Stimulated activated CD8-positive, alpha-beta memory T cell treated with anti-CD3 and anti-CD28 coated beads, Interleukin-12 subunit alpha, Interleukin-12 subunit beta, amount 100 ng/mL, for 4 hours (primary cell): ENCODE measurements at places on chromosomes 7 and 10.

GRCh38 chr7:23205577-23205908 is 23.7 kb downstream of the NUP42 start:
- no peak for DNase-seq

DNA sequence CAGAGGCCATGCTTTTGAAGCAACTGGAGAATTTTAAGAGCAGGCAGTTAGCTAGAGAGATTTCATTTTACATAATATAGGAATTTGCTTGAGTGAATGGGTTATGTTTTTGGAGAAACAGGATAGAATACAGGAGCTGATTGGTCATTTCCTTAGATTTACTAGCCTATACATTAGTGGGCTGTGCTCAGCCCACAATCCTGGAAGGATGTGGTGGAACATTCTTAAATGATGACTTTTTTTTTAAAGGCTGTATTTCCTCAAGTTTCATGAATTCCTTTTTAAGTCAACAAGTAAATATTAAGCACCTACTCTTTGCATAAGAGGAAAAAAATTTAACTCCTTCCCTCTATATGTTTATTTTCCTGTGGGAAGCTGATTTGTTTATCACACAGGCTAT is 314.4 kb upstream of the BMPER start:
- no peak for DNase-seq

- DNase-seq: no peak
Measured at GRCh38 chr10:69486922-69487730, 35.9 kb downstream of the TSPAN15 start.

- no peak for DNase-seq
Measured at GRCh38 chr10:129758207-129759021, 205.7 kb downstream of the EBF3 start.

- DNase-seq: no peak
Measured at GRCh38 chr7:43640679-43641078, 57.8 kb downstream of the STK17A start.

DNA sequence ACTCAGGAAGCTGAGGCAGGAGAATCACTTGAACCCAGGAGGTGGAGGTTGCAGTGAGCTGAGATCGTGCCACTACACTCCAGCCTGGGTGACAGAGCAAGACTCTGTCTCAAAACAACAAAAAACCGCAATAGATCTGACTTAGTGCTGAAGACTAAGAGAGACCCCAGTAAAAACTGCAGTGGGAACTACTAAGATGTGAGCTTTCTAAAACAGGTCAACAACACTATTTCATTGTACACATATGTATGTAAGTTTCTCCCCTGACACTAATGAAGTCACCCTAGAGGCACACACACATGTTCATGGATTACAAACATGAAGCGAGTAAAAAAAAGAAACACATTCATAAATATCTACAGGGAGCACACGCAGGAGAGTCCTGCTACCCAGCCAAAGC is 68.3 kb downstream of the PDE1C start:
- DNase-seq: no peak

DNA sequence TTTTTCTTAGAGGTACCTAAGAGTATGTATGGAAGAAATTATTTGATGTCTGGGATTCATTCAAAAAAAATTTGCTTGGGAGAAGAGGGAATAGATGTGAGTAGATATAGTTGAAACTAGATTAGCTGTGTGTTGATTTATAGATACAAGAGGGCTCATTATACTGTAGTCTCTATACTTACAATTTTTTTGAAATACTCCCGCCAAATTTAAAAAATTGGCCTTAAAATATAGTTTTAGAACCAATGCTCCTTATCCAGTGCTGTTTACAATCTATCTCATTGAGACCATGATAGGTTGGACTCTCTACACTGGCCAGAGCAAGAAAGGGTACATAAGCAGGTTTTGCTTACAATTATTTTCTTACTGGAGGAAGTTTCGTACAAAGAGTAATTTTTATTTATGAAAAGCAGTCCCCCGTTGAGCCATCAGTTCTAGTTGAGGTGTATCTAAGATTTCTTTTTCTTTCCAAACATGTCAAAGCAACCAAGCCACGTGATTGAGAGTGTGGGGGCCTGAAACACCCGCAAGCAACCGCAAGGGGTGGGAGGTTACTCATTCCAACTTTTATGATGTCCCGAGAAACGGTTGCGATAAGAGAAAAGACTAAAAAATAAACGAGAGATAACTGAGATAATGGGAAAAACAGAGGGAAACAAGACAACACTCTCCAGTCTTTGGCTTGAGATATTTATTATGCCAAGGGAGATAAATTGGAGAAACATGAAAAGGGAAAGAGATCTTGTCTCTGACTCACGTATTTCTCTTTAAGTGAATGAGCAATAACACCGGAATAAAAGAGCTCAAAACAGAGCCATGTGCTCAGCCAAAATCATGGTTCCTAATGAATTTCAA is 729.2 kb downstream of the LRMDA start:
- no peak for DNase-seq

GRCh38 chr10:117541405-117541908 is 1.1 kb upstream of the EMX2 start:
- DNase-seq: no peak

DNA sequence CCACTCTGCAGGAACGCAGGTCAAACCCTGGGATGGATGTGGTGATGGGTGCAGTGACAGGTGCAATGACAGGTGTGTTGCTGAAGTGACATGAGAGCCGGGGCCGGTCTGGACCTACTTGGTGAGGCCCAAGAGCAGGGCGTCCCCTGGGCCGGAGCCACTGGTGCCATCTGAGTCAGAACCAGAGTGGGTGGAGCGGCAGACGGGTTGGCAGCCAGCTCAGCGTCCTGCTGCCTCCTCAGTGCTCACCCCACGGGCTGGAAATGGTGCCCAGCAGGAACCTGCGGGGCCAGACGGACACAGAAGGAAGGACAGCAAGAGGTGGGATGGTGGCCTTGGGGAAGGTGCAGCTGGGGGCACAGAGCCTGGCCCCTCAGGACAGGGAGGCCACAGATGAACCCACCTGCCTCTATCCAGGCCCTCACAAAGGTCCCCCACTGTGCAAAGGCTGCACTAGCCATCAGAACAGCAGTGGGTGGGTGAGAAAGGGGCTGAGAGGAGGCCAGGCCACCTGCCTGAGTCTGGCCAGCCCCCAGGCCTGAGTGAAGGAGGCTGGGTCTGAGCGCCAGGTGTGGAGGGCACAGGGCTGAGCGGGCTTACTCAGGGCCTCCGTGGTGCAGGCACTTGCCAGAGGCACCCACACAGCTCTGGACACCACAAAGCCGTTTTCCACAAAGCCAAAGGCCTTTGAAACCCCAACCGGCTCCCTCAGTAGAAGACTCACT is 129.0 kb upstream of the PPP2R2D start:
- no peak for DNase-seq

- DNase-seq: no peak
Measured at GRCh38 chr10:63700631-63701156, 179.5 kb downstream of the REEP3 start.

- DNase-seq: no peak
Measured at GRCh38 chr7:44282601-44283171, 42.7 kb downstream of the CAMK2B start.

DNA sequence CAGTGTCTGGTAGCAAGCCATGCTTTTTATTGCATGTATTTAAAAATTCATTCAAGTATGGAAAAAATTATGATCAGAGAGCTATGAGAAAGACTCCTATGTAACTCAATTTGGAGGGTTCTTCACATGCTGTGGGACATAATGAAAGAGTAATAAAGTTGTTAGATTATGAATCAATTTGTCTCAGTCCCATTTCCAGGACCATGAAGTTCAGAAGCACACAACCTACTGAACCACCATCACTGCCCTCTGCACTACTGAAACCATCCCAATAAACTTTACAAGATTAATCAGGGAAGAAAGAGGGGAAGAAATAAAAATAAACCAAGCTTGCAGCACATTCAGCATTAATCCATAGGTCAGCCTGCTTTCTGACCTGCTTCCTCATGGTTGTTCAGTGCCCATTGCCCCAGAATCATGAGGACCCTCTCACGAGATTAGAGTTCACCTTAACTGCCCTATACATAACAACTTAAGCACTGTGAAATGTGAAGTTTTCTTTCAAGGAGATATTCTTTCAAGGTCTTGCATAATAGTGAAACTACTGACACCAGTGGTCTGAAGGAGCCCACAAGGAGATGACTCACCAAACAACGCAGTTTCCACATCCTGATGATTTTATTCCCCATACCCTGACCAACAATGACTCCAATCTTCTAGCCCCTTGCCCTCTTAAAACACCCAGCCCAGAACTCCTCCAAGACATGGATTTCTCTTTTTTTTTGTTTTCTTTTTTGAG is 171.5 kb upstream of the ADCY1 start:
- no peak for DNase-seq

DNA sequence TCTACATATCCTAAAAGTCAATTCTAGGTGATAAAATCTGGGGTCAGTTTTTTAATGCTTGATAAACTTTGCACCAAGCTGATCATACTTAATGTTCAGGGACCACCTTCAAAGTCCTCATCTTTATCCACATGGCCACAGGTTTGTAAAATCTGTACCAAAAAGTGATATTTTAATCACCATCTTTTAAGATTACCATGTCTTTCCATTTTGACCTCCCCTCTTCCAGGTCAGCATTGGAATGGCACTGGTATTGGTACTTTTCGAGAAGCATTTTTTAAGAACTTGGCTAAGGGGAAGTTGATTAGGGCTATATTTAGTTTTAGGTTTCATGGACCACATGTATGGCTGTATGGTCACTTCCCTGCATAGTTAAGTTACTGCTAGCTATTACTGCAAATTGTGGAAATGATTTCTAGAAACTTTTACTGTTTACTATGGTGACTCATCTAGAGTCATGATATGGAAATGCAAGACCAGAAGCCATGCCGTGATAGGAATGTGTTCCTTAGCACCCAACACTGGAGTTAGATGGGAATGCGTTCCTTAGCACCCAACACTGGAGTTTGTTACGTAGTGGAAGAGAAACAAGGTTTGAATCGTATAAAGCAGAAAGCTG is 50.8 kb upstream of the ABLIM1 start:
- no peak for DNase-seq

- DNase-seq: peak; percentile 36
Measured at GRCh38 chr10:77836299-77836820, 90.2 kb downstream of the DLG5 start.

- no peak for DNase-seq
Measured at GRCh38 chr7:34523226-34523918, 134.6 kb upstream of the NPSR1 start.

DNA sequence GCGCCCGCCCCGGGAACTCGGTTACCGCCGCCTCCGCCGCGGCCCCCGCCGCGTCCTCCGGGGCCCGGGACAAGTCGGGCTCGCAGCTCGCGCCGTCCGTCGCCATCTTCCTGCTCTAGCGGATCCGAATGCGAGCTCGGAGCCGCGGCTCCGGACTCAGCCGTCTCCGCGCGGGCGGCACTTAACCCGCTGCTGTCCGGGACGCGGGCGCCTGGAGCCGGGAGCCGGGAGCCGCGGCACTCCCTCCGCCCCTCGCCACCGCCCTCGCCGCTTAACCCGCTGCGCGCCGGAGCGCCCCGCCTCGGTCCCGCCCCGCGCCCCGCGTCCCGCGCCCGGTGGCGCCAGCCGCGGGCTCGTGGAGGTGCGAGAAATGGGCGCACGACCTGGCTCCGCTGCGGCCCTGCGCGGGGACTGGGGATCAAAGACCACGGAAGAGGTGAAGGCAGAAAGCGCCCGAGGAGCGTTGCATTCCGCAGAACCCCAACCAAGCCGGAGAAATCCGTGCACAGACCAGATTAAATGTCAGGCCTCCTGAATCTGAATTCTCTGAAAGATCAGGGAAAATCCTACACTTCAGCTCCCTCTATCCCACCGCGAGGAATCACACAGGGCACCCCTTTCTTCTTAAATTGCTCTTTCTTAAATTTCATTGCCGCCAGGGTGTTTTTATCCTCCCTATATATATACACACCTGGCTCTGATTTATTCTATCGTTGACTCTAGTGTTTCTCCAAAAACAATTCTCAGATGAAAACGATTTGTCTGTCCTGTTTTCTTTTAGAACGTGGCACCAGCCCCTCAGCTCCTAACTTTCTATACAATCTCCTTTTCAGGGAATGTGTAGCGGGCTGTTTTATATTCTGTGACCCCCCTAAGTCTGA is at the start of gene CTTNBP2:
Gene CTTNBP2, minus strand, starts transcription at position 132 of the 881 bp plus-strand sequence. Its CDS starts 26 bp downstream, at position 106.
- no peak for DNase-seq
